ENCODE measurements at places on chromosomes 5 and 9.

DNA sequence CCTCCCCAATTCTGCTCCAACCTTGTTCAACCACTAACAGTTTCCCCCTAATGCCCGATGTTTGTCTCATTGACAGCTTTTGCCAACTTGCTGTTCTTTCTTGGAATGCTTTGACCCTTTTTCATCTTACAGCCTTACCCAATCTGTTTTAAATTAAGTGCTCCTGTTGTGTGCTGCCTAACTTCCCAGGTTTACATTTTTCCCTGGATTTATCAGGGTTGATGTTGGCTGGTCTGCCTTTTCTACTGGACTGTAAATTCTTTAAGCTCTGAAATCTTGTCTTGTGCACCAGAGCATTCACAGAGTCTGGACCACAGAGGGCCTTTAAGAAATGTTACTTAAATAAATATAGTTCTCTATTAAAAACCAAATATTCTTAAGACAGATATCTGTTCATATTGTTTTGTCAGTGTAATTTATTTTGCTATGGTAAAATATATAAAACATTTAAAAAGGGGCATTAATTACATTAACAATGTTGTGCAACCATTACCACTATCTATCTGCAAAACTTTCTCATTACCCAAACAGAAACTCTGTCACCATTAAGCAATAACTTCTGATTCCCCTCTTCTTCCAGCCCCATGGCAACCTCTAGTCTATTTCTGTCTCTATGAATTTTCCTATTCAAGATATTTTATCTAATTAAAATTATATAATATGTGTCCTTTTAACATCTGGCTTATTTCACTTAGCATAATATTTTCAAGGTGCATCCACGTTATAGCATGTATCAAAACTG is 73.0 kb downstream of the OSTF1 start:
- no peak for DNase-seq

DNA sequence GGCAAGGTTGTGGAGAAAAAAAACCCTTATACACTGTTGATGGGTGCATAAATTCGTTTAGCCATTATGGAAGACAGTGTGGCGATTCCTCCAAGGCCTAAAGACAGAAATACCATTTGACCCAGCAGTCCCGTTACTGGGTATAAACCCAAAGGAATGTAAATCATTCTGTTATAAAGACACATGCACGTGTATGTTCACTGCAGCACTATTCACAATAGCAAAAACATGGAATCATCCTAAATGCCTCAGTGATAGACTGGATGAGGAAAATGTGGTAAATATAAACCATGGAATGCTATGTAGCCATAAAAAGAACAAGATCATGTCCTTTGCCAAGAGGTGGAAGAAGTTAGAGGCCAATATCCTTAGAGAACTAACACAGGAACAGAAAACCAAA is 119.9 kb upstream of the PRR16 start:
- DNase-seq = no peak

GRCh38 chr9:115157245-115157674 is 39.3 kb upstream of the TNC start:
- no peak for DNase-seq

GRCh38 chr5:159444441-159445082 is 114.3 kb upstream of the IL12B start:
- no peak for DNase-seq

- no peak for DNase-seq
Measured at GRCh38 chr9:79208791-79209396, 362.9 kb upstream of the TLE4 start.

- no peak for DNase-seq
Measured at GRCh38 chr5:14213813-14214585, 70.9 kb downstream of the TRIO start.

DNA sequence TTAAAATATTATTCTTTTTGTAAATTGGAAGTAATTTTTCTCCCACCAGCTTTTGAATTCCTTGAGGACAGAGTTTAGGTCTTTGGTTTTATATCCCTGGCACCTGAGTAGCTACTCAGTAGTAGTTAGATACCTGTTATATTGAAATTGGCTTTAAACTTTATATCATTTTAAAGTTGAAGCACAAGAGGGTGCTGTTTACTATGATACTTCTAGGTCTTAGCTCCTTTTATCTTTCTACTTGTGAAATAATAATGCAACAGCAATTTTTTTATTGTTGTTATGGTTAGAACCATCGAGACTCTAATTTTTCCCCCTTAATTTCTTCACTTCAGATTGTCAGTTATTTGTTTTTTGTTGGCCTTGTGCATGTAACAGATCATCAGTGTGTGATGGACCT is 46.3 kb downstream of the AP3S1 start:
- DNase-seq = no peak

DNA sequence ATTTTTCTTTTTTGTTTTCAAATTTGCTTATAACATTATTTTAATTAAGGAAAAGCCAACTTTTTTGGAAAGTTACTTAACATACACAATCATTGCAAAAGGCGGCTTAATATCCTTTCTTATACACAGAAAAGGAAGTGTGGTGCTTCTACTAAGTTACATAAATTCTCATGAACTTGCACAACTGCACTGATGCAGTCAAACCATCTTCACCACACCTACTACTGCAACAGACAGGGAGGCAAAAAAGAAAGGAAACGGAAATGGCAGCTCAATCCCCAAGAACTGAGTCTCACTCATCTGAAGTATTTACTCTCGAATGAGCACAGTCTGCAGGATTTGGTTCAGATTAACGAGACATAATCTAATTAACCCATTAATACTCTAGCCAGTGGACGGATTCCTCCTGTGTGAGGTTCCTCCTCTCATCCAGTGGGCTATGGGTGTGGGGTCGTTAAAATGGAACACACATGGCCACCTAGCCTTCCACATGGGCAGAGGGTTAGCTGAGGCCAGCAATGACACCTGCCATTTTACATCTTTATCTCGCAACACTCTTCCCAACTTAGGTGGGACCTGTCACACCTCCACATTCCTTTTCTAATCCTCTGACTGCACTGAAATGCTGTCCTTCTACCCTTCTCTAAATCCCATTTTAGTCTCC is 30.0 kb downstream of the GOLM1 start:
- no peak for DNase-seq

GRCh38 chr5:34847056-34847455 is 8.1 kb downstream of the TTC23L start:
- DNase-seq = no peak

- DNase-seq = no peak
Measured at GRCh38 chr5:44454002-44454401, 64.8 kb upstream of the FGF10 start.

DNA sequence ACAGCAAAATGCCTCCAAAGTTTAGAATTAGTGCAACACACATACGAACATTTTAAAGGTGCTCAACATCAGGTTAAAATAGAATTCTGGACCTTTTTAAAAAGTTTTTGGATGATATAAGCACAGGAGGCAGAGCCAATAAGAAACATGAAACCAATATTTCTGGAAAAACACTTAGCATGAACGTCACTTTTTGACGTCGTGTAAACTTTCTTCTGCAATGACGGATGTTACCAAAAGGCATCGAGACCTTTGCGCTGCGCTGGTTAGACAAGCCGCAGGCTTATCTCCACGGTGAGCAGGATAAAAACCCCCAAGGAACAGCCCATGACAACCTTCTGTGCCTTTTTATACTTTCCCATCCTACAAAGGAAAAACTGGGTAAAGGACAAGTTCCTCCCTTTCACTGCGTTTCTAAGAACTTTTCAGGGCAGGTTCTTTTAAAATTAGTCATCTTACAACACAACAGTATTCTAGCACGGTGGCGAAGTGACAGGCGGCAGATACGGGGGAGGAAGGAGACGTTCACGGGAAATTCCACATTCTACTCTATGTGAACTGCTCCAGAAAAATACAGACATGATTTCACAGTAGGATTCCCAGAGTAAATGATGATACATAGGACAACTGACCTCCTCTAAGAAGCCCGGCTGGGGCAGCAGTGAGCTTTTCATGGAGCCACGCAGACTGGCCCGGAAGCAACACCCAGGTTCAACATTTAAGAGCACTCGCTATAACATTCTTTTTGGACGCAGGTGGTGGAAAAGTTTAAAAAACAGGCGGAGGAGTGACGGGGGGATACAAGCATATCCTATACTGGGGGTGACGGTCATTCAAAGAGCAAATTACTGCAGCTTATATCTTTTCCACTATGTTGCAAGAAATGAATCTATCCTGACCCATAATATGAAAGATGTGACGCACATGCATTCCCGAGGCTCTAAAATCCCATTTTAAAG is 52.4 kb downstream of the USP20 start:
- no peak for DNase-seq

DNA sequence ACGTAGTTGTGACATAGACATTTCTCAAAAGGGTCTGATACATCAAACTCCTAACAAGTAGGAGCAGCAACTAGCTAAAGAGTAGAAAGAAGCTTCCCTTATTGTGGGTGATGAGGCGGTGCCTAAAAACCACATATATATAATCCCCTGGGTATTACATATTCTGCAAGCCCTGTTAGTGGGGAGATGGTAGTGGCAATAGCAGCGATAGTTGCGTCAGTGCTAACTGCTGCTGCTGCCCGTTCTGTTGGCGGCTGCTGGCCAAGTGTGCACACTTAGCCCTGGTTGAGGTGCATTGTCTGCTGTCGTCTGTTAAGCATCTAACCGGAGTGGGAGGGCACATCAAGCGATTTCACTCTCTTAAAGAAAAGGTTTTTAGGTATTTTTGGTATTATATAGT is 35.8 kb downstream of the VLDLR start:
- DNase-seq = no peak

DNA sequence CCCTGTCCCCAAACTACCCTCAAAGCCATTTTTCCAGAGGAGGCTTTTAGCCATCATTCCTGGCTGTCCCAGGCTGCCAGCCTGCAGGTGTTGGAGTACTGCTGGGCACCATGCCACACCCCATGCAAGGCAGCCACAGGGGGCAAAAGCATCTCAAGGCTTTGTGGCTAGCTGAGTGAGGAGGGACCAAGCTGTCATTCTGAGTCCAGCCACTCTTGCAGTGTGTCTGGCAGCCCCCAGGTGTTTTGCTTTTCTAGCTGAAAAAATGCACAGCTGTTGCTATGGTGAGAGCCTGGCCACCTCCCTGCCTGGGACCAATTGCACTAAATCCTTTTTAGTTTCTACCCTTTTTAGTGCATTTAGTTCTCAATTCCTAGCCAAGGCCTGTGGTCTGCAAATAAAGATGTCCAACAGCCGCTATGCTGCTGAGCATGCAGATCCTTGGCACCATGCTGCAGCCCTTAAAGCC is 50.4 kb upstream of the PTGS1 start:
- no peak for DNase-seq

GRCh38 chr9:108709997-108710396 is 145.8 kb downstream of the ACTL7B start:
- no peak for DNase-seq

GRCh38 chr5:60521376-60522291 is 178.3 kb downstream of the DEPDC1B start:
- no peak for DNase-seq

DNA sequence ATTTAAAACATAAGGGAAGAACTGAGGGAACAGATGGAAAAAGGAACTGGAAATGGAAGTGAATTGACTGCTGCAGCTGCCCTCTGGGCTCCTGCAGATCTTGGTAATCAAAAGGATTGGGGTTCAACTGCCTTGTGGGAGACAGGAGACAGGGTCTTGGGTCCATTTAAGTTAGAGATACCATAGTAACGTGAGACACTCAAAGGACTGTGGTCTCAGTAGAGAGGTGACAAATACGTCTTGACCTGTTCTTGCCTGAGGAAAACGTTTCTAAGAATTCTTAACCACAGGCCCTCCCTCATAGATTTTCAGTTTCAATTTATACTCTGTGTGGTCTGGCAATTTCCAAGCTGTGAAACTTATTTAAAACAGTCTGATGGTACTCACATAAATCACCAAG is 100.8 kb upstream of the DHFR start:
- DNase-seq = no peak

- no peak for DNase-seq
Measured at GRCh38 chr5:54643685-54644106, 126.1 kb downstream of the SNX18 start.
